ENCODE measurements at places on chromosomes 4 and X.

- DNase-seq = peak; percentile 49
Observed at GRCh38 chrX:111100191-111100590, 4.2 kb downstream of the PAK3 start.

DNA sequence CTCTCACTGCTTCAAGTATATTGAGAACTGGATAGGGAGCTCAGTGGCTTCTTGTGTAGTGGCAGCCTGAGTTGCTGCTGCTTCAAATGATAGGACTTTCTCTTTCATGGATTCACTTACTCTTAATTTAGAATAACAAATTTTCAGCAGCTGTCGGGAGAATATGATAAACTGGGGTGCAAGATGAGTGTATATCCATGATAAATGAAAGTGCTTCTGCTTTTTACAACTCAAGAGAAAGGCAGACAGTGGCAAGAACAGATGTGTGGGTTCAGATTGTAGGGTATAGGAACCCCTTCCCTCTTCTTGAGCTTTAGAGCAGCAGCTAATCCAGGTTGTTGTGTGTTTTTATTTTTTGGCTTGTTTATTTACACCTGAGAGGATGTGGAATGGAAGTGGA lies 1.0 kb downstream of the SH3BGRL start:
- DNase-seq = no peak

DNA sequence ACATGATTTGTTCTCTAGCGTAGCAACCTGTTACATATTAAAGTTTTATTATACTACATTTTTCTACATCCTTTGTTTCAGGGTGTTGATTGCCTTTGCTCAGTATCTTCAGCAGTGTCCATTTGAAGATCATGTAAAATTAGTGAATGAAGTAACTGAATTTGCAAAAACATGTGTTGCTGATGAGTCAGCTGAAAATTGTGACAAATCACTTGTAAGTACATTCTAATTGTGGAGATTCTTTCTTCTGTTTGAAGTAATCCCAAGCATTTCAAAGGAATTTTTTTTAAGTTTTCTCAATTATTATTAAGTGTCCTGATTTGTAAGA lies 2.4 kb downstream of the ALB start:
- DNase-seq = no peak

- no peak for DNase-seq
Observed at GRCh38 chrX:3771766-3772165, 58.3 kb upstream of the PRKX start.

- no peak for DNase-seq
Observed at GRCh38 chr4:58225460-58225859, 1115.3 kb upstream of the IGFBP7 start.

- no peak for DNase-seq
Observed at GRCh38 chr4:40552536-40552935, 77.1 kb downstream of the RBM47 start.

GRCh38 chr4:845836-846251 lies 19.9 kb upstream of the CPLX1 start:
- DNase-seq = no peak

GRCh38 chr4:65416891-65417290 lies 253.4 kb downstream of the EPHA5 start:
- no peak for DNase-seq

DNA sequence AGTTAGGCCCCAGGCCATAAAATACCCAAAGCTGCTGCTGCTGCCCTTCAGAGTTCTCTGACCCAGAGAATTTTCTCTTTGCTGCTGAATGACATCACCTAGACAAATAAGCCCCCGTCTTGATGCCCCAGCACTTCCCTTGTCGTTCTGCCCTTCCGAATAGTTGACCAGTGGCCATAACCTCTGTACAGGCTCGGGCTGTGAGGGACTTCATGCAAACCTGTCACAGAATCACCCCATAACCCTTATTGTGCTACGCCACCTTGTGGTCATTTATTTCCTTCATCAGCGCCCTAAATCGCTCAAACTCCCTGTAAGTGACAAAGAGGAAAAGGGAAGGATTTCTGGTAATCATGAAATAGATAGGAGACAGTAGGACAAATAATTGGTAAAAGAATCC lies 18.8 kb downstream of the SPACA5 start:
- DNase-seq = peak; percentile 72

DNA sequence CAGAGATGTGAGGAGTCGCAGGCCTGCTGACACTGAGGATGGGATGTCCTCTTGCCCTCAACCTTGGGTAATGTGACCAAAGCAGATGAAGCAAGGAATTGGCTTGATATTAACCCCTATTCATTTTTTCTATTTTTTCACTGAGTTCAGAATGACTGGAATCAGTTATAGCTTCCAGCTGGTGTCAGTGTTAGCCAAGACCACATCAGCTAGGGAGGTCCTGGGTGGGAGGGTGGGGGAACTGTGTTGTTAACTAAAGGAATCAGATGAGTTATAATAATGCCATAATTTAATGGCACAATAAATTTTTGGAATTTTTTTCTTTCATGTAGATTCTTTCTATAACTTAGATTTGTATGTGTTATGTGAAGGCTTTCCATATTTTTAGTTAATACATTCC lies 91.9 kb downstream of the EGF start:
- DNase-seq = no peak

GRCh38 chrX:68462653-68463052 lies 29.4 kb upstream of the OPHN1 start:
- peak; percentile 70 for DNase-seq

GRCh38 chr4:15291122-15291521 lies 136.7 kb upstream of the C1QTNF7 start:
- DNase-seq = no peak

DNA sequence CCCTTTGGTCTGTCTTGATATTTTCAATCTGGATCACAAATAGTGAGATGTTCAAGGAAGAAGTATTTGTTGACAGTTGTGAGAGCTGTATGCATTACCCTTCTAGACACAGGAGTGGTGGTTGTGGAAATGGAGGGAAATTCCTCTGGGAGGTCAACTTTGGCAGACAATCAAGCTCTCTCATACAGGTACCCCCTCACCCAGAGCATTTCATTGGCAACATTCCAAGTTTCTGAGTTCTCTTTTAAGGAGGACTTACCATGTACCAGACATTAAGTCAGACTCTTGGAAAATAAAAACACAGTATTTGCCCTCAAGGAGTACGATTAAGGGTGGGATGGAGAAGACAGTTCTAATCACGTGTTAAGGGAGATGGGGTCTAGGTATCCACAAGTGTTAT lies 45.3 kb downstream of the KLHL15 start:
- no peak for DNase-seq

- no peak for DNase-seq
Observed at GRCh38 chr4:61520166-61520565, 320.0 kb downstream of the ADGRL3 start.

- no peak for DNase-seq
Observed at GRCh38 chr4:114057746-114058145, 78.3 kb upstream of the ARSJ start.

GRCh38 chr4:6011271-6011671 lies 7.0 kb downstream of the C4orf50 start:
- DNase-seq = no peak

- DNase-seq = no peak
Observed at GRCh38 chrX:44996277-44996676, 123.3 kb downstream of the KDM6A start.

GRCh38 chrX:130523460-130524394 lies 121.9 kb downstream of the RBMX2 start:
- no peak for DNase-seq

GRCh38 chrX:32987142-32987541 lies 224.2 kb downstream of the DMD start:
- DNase-seq = no peak

GRCh38 chrX:47179221-47179927 lies 14.3 kb upstream of the UBA1 start:
- no peak for DNase-seq

GRCh38 chrX:1327651-1328304 lies 8.8 kb upstream of the IL3RA start:
- DNase-seq = no peak

DNA sequence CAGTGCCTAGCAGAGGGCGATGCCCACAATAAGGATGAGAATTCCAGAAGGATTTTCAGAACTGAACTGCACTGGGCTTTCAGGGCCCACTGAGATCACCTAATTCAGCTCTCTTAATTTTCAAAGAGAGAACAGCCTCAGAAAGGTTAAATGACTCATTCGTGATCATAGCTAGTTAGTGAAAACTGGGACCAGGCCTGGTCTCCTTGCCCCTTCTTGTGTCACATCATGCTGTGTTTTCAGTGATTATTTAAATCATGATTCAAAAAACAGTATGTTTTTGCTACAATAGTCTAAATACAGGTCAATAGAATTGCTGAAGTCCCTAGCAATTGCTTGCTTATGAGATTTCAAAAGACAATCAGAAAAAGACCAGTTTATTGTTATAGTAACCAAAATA lies 136.4 kb upstream of the PLAC1 start:
- DNase-seq = no peak

GRCh38 chr4:74527049-74527448 lies 82.1 kb downstream of the AREG start:
- DNase-seq = no peak

DNA sequence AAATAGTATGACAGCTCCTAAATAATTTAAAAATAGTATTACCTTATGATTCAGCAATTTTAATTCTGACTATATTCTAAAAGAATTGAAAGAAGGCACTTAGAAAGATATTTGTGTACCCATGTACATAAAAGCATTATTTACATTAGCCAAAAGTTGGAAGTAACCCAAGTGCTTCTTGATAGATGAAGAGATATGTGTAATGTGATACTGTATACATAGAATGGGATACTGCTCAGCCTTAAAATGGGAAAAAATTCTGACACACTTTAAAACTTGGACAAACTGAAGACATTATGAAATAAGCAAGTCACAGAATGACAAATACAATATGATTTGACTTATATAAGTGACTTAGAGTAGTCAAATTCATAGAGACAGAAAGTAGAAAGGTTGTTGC lies 112.2 kb downstream of the IDS start:
- DNase-seq = no peak

DNA sequence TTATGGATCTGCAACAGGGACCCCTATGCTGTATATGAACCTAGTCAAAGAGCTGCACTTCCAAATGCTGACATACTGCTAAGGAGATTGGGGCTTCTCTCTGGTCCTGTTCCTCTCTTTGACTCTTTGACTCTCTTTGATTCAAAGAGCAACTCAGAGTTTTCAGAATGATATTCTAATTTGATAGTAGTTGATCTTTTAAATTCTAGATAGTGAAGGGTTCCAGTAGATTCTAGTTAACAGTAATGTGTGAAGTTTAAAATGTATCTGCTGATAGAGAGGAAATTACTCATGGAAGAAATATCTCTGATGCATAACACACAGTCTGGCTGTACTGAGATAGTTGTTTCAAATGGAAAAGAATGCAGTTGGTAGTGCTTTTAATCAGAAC lies 239.1 kb downstream of the RASL11B start:
- DNase-seq = no peak

GRCh38 chr4:72410158-72410557 lies 158.9 kb downstream of the ADAMTS3 start:
- DNase-seq = no peak

GRCh38 chrX:38965888-38966287 lies 164.6 kb downstream of the MID1IP1 start:
- no peak for DNase-seq

- no peak for DNase-seq
Observed at GRCh38 chrX:10926404-10926803, 184.7 kb upstream of the HCCS start.

DNA sequence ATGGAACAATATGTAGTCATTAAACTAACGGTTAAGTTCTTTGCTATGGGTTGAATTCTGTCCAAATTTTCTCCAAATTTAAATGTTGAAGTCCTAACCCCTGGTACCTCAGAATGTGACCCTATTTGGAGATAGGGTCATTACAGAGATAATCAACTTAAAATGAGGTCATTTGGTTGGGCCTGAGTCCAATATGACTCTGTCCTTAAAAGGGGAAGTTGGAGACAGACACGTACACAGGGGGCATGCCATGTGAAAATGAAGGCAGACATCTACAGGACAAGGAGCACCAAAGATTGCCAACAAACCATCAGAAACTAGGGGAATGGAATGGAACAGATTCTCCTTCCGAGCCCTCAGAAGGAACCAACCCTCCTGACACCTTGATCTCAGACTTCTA lies 492.0 kb upstream of the FTHL17 start:
- peak; percentile 0 for DNase-seq

GRCh38 chrX:13985697-13986435 lies 43.8 kb downstream of the GEMIN8 start:
- no peak for DNase-seq

DNA sequence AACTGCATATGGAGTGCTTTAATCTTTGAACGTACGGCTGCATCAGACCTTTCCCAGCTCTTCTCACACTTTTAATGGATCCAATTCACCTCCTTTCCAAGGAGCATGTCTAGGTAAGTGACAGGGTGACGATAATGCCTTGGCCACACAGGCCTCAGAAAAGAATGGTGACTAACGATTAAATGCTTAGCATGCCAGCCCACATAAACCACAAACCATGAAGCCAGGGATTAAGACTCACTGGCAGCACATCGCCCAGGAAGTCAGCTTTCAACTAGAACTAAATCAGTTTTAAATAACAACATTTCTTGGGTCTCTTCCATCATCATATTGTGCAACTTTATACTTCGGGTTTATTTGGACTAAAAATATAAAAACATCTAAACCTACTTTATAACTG lies 28.7 kb downstream of the INPP4B start:
- DNase-seq = no peak

GRCh38 chrX:9108054-9108453 lies 74.1 kb upstream of the FAM9B start:
- no peak for DNase-seq

DNA sequence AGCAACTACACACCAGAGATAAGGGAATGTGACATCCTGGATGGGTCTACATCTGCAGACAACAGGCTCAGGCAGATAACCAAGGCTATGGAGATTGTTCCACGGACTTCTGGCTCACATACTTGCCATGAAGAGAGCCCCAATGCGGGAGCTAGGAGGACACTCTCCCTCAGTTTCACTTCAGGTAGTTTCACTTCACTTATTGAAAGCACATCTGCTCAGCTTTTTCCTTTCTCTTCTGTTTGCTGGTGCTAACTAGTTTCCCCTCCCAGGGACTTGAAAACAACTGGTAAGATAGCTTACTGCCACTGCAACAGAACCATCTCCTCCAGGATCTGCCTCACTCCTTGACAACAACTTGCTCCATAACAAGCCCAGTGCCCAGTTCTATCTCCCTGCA lies 1.4 kb upstream of the CT47C1 start:
- DNase-seq = peak; percentile 30

GRCh38 chr4:158250321-158250720 lies 40.0 kb downstream of the TMEM144 start:
- DNase-seq = no peak

DNA sequence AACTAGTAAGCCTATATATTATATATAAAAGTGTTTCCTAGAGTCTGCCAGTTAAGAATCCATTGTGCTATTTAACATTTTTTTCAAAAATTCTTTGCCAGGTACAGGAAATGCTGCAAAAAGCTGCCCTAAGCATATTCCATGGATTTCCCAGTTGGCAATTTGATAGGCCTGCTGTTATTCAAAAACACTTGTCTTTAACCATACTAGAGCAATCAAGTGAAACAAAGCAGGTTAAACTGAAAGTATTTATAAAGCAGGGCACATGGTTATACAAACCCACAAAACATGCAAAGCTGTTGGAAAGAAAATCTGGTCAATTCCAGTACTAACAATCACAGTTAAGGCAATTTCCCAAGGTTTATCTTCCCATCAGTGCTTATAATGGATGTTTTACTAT lies 159.9 kb downstream of the UNC5C start:
- no peak for DNase-seq
